ENCODE measurements at places on chromosomes 6 and 20. TPM values are rescaled to one million over a fixed set of nuclear protein-coding genes. Genes with fewer than 3 reads are reported as not detected.

The GTSF1L gene
- not detected for total RNA-seq

The FOXP4 gene
- 1.3 TPM for total RNA-seq

The HLA-DOA gene
- total RNA-seq = not detected

The CAPN11 gene
- total RNA-seq = not detected

The CST7 gene
- not detected for total RNA-seq

The TRIM15 gene
- total RNA-seq = not detected

The MRPS10 gene
- total RNA-seq = 46.5 TPM

The SLC17A9 gene
- total RNA-seq = 6.4 TPM

The ARMH2 gene
- not detected for total RNA-seq

The ANKRD60 gene
- not detected for total RNA-seq

All from fibroblast of lung (primary cell).